ENCODE measurements at places on chromosomes 12 and 14.

DNA sequence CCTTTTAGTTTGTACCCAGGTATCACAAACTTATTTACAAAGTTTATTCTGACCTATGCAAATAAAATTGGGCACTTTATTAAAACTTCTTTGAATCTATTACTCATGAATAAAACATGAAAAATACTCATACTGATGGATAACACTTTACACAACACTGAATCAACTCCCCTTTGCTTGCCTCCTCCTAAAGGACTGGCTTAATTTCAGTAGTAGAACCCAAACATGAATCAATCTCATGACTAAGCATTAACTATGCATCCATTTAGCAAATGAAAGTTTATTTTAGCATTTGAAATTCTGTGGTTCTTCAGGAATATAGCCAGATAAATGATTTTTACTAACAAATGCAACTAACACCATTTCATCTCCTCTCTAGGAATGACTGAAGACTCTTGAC, 32.4 kb downstream of the DENND5B start:
- peak; percentile 49 for DNase-seq

DNA sequence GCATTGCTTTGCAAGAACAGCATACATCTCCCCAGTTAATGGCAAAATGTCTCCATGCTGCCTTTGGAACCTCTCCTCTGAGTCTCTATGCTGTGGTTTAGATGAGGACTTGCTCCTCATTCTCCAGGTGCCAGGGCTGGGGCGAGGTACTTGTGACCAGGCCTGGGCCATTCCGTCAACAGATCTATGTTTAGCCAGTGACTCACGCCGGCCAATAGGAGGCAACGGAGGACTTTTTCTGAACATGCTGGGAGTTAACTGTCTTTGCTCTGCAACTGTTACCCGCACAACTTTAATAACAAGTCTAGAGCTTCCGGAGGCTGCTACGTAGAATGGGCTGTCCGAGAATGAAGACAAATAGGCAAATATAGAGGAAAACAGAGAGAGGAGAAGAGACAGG, 214.2 kb downstream of the GLT1D1 start:
- no peak for DNase-seq

DNA sequence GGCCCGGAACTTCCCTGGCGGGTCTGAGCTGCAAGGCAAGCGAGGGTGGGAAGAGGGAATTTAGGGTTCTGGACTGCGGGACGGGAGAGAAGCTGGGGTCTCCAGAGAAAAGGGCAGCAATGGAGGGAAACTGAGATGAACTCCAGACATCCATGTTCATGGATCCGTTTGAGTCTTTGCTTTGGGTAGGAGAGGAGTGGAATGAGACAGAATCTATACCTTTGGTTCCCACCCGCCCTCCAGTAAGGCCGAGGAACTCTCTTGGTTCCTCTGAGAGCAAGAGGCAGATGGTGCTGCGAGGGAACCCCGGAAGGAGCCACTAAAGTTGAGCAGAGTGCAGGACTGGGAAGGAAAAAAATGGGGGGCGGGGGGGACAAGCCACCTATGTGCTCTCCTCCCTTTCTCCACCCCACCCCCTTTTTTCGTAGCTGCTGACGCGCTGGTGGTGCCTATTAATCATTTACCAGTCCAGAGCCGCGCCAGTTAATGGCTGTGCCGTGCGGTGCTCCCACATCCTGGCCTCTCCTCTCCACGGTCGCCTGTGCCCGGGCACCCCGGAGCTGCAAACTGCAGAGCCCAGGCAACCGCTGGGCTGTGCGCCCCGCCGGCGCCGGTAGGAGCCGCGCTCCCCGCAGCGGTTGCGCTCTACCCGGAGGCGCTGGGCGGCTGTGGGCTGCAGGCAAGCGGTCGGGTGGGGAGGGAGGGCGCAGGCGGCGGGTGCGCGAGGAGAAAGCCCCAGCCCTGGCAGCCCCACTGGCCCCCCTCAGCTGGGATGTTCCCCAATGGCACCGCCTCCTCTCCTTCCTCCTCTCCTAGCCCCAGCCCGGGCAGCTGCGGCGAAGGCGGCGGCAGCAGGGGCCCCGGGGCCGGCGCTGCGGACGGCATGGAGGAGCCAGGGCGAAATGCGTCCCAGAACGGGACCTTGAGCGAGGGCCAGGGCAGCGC, 1.2 kb downstream of the SSTR1 start:
- peak; percentile 73 for DNase-seq

DNA sequence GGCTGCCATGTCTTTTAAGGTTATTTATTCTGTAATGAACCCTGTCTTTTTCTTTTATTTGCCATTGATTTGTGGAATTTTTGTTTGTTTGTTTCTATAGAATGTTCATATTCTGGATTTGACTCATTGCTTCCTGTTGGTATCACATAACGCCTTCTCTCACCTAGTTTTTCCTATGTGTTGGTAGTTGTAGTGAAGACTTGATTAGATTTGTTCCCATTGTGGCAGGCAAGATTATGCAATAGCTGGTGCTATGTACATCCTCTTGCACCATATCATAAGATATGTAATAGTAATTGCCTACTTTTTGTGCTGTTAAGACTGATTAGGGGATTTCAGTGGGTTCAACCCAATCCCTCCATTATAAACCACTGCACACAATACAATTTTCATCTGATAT, 3.9 kb upstream of the KRT6B start:
- DNase-seq = peak; percentile 50

GRCh38 chr14:98163873-98164272, 1108.1 kb downstream of the BCL11B start:
- DNase-seq = no peak

DNA sequence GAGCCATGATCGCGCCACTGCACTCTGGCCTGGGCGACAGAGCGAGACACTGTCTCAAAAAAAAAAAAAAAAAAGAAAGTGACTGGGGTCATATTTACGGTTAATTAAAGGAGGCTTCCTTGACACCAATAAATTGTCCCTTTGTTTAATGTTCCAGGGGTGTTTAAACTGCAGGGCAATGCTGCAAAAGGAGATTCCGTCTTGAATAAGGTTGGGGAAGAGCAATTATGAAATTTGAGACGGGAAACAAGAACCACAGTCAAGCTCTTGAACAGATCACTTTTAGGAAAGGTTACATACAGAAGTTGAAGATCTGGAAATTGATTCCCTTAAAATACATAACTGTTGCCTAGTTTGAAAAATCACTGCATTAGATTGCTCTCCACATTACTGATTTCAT, 292.9 kb downstream of the DAD1 start:
- no peak for DNase-seq

DNA sequence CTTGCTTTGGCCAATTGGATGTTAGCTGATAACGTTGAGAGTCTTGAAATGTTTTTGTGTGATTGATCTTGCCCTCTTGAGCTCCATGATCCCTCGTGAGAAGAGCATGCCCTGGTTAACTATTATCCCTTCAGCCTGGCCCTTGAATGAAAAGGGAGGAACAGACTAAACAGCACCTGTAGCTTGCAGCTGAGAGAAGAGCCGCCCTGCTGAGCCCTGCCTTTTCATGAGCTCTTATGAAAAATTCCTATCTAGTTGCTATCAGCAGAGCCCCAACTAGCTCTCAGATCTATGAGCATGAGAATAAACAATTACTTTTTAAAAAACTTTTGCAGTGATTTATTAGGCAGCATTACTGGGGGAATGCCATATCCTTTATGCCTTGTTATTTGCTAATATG, 36.0 kb upstream of the RPH3A start:
- DNase-seq = no peak

GRCh38 chr14:55641954-55642353, 61.9 kb downstream of the KTN1 start:
- no peak for DNase-seq

- DNase-seq = peak; percentile 93
These were observed 25.1 kb upstream of the CDK17 start for GRCh38 chr12:96425321-96425720.

- no peak for DNase-seq
These were observed 185.7 kb upstream of the BTG1 start for GRCh38 chr12:92331383-92331782.

DNA sequence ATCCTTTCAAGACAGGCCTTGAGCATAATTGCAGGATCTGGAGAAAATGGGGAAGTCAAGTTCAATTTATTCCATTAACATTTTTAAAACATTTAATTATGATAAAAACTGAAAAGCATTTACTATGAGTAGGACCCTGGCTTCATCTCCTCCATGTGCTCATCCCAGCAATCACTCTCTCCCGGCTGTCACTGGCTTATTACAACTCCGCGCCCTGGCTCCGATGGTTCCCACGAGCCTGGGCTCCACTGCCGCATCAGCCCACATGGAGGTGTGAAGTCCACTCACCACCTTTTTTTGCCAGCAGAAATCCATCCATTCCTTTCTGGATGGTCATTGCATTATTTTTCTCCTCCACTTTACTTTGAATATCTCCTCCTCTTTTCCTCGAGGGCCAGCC, 194.4 kb downstream of the EMP1 start:
- DNase-seq = no peak

- DNase-seq = peak; percentile 32
These were observed 186.7 kb upstream of the SLC38A2 start for GRCh38 chr12:46559311-46559710.

DNA sequence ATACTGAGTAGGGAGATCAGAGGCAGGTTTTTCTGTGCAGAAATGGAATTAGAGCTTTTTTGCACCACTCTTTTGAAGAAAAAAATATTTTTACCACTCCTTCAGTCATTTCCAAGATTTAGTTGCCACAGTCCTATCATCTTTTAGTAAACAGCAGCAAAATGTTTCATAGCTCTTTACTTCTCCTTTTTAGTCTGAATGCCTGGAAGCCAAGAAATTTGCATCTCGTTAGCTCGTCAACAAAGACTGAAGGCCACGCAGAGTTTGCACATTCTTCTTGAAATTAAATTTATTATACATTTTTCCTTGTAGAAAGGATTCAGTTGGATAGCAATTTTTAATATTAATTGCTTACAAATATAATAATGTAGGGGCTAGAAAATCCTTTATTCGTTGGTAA, 544.5 kb upstream of the ATP2B1 start:
- no peak for DNase-seq

GRCh38 chr14:100735271-100735670, 8.6 kb downstream of the DLK1 start:
- no peak for DNase-seq

GRCh38 chr14:33788161-33788560, 162.7 kb downstream of the EGLN3 start:
- no peak for DNase-seq

DNA sequence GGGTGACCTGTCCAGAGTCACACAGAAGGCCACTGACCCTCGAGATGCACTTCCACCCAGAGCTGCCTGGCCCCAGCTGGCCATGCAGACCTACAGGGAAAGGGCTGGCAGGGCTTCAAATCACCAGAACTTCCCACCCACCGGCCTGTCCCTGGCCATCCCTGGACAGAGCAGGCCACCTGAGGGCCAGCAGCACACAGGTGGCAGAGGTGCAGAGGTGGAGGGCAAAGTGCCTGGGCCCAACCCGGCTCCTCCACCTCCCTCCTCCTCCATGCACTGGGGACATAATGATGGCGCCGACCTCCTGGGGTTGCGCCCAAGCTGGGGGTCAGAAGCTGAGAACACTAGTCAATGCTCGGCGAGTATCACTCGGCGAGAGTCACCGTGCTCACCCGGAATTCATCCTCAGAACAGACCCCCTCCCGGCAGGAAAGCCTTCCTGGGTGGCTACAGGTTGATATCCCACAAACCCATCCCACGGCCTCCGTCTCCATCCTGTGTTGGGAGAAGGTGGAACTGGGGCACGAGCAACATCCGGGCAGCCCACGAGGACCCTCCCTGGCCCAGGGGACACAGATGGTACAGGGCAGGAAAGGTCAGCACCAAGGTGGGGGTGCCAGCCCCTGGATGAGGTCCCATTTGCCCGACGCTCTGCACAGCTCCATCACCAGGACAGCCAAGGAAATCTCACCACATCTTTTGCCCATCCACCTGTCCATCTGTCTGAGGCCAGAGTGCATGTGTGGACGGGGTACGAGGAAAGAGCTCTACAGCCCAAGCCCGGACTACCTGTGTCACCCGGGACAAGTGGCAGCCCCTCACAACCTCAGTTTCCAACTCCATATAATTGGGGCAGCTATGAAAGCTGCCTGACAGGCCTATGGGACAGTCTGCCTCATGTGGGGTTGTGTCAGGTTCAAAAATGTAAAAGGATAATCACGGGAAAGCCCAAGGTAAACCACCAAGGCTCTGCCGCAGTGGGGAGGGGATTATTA, 10.8 kb downstream of the BEGAIN start:
- no peak for DNase-seq

DNA sequence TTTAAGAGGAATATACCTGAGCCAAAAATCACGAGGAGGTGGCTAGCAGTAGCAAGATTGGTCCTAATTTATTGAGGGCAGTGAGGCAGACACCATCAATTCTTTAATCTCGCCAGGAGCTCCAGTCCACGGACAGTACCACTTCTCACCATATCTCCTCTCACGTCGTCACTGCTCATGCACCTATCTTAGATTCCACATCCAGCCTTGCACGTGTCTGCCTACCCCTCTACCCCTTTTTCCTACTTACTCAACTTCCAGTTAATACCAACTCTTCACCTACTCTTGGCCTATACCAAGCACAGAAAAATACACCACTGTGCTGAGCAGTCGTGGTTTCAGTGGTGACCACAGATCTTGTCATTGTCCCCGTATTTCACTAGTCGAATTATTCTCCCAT, 246.1 kb downstream of the DPF3 start:
- DNase-seq = no peak

DNA sequence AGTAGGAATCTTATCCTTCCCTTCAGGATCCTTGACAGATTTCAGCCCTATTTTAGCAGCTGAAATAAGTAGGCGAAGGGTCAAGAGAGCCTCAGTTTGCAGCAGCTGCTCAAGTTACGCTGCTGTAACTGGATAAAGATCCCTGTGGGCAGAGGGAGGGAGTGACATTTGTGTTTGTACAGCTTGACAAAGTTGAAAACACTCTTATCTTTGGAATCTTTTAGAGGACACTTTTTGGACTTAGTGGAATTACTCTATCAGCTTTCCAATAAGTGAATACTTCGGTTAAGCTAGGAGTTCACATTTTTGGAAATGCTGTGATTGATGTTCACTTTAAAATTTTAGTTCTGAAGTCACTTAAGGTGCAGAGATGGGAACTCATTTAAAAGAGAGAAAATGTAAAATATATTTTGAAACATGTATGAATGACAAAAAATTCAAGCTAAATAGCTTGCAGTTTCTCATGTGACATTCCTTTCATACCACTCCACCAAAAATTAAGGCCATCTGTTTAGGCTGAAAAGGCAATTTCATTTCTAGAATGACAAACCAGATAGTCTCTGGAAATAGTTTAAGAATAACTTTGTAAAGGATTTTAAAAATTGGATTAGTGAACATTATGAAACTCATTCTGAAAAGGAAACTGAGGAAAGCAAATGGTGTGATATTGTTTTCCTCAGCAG, 55.2 kb downstream of the SLC38A4 start:
- DNase-seq = peak; percentile 77

DNA sequence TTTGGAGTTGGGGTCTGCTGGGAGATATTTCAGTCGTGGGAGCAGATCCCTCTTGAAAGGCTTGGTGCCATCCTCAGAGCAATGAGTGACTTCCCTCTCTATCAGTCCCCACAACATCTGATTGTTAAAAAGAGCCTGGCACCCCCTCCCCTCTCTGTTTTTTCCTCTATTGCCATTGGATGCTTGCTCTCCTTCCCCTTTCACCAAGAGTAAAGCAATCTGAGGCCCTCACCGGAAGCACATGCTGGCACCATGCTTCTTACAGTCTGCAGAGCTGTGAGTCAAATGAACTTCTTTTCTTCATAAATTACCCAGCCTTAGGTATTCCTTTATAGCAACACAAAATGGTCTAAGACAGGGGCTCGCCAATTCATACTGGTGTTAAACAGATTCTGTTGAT, 99.1 kb upstream of the CCND2 start:
- DNase-seq = no peak

- DNase-seq = peak; percentile 60
These were observed 41.4 kb downstream of the TPCN1 start for GRCh38 chr12:113262710-113263109.

Measured in iris pigment epithelial cell (primary cell).